ENCODE measurements at places on chromosomes 12 and 14.

DNA sequence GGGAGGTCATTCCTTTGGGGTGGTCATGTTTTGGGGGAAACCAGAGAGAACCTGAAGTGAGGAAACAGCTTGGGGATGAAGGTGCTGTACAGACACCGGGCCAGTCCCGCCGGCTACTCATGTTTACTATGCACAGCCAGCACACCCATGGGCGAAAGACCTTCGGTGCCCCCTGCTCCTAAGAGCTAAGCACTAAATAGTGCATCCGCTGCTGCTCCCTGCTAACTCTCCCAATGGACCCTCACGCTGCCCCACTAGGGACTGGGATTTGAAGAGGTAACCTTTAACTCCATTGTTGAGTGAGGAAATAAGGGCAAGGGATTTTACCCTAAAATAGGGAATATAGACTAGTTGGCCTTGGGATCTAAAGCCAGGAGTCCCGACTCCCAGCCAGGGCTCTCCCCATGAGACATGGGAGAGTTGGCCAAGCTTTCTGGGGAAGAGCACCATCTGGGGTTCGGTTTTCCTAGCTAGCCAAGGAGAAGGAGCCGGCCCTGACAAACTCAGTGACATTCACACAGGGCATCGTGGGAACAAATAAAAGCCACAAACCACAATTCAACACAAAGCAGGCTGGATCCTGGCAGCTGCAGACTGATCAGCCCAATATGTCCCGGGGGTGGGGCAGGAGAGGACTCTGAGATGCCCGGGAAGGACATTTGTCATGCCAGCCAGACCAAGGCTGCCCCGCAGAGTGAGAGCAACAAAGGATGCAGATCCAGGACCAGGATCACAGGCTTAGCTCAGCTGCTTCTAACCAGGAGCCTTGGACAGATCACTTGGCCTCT, 91.7 kb downstream of the SINHCAF start:
- DNase-seq = no peak

- no peak for DNase-seq
These were observed 573.2 kb downstream of the SOX5 start for GRCh38 chr12:23376238-23376637.

DNA sequence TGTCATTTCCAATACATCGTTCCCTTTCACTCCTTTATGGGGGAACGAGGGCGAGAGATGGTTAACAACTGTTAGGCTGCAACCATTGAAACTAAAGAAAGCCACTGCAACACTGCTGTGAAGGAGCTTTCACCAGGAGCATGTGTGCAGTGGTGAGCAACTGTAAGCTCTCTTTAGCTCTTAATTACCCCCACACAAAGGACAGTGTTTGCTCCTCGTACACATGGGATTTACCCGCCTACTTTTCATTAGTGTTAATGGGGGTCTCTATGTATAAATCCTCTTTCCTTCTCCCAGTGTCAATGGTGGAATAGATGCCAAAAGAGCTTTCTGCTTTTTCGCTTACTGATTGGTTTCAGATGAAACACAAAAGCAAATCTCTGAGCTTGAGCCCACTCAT, 343.1 kb downstream of the FLRT2 start:
- DNase-seq = peak; percentile 29

- DNase-seq = no peak
These were observed 151.8 kb downstream of the TBX5 start for GRCh38 chr12:114253976-114254778.

DNA sequence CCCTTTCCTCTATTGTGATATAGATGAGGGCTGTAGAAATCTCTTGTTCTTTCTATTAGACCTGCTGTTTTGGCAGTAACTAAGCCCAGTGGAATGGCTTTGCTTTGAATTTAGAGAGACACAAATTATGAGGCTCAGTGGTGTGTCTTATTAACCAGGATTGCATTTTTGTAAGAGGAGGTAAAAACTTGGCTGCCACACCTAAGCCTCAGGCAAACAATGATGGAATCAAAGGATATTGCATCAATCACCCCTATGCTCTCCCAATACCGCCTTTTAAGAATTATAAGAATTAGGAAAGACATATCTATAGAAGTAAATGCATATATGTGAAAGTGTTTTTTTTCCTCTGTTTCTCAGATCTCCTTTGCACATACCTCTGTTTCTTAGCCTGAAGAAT, 63.3 kb downstream of the ACSS3 start:
- no peak for DNase-seq

GRCh38 chr12:123995023-123995748, 22.2 kb downstream of the ZNF664 start:
- no peak for DNase-seq

GRCh38 chr14:49250109-49250508, 336.1 kb downstream of the RPS29 start:
- no peak for DNase-seq

DNA sequence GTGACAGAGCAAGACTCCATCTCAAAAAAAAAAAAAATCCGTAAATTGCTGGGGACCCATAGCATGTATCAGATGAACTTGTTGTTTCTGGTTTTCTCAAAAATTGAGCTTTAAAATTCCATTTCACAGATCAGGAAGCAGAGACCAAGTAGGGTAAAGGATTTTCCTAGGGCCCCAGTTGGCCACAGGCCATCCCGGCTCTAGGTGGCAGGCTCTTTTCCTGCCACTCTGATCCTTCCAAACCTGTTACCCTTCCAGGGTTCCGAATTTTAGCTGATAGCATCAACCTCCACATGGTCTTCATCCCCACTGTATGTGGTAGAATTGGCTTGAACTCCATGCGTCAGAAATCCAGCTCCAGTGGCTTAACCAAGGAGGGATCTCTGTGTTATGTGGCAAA, 36.1 kb upstream of the BDKRB2 start:
- DNase-seq = no peak

GRCh38 chr14:105888151-105888550, 361.8 kb downstream of the TMEM121 start:
- no peak for DNase-seq

DNA sequence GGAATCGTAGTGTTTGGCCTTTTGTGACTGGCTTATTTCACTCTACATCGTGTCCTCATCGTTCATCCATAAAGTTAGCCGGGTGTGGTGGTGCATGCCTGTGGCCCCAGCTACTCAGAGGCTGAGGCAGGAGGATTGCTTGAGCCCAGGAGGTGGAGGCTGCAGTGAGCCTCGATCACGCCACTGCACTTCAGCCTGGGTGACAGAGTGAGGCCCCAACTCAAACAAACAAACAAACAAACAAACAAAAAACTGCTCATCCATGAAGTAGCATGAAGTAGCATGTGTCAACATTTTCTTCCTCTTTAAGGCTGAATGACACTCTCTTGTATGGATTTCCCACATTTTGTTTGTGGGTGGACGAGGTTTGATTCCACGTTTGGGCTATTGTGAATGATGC, 44.0 kb upstream of the MEG3 start:
- DNase-seq = peak; percentile 1

- no peak for DNase-seq
These were observed 108.1 kb downstream of the DENND5B start for GRCh38 chr12:31482816-31483215.

- DNase-seq = no peak
These were observed 37.7 kb upstream of the FOXJ2 start for GRCh38 chr12:7994731-7995205.

GRCh38 chr14:70942342-70942706, 35.1 kb downstream of the PCNX1 start:
- no peak for DNase-seq

All from retina (tissue), 1 donor.